ENCODE measurements at places on chromosomes 11 and 22. TPM values are rescaled to one million over a fixed set of nuclear protein-coding genes. Genes with fewer than 3 reads are reported as not detected.

DNA sequence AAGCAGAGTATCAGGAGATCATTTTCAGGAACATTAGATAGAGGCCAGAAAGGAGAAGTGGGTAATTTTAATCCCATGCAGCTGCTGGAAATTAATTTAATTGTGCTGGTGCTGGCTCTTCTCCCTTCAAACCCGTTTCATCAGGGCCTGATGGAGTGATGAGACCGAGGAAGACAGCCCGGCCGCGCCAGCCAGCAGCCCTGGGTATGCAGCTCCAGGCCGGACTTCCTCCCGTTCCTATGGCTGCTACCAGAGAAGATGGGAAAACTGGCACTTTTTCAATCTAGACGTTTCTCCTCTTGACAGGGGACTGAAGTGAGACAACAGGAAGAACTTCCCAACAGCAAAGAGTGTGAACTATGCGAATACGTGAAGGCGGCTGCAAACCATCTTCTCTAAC, 24.6 kb upstream of the ZBTB16 start:
- DNase-seq = no peak

The SBF2 gene
- 8.1 TPM for total RNA-seq

The MMP8 gene
- not detected for total RNA-seq

- DNase-seq = no peak
These were observed 20.0 kb downstream of the DTX4 start for GRCh38 chr11:59191890-59192289.

The NDUFS8 gene
- total RNA-seq = 108 TPM

The MMP27 gene
- total RNA-seq = not detected

DNA sequence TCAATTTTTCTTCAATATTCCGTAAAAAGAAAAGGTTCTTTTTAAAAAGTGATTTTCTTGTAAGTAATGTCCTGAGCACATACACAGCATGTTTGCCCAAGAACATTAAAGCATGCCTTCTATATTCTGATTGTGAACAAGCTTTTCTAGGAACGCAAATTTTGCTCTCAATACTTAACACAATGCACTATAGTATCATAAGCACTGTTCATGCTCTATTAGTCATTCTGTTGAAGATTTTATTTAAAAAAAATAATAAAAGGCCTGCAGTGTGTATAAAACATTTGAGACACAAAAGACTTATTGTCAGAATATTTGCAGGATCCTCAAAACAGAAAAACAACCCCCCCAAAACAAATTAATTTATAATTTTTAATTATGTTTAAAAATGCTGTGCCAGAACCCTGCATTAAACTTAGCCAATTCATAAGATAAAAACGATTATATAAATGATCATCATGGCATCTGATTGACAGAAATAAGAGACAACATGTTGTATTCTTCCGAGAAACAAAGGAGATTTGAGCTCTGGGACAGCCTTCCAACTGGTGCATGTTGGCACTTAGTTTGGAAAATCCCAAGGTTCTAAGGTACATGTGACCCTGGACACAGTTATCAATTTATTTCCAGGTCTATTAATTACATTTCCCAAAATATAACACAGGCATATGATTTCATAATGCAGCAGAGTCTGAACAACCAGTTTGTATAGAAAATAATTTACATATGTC, 13.1 kb downstream of the MTMR2 start:
- DNase-seq = no peak

The DDTL gene
- 2.8 TPM for total RNA-seq

DNA sequence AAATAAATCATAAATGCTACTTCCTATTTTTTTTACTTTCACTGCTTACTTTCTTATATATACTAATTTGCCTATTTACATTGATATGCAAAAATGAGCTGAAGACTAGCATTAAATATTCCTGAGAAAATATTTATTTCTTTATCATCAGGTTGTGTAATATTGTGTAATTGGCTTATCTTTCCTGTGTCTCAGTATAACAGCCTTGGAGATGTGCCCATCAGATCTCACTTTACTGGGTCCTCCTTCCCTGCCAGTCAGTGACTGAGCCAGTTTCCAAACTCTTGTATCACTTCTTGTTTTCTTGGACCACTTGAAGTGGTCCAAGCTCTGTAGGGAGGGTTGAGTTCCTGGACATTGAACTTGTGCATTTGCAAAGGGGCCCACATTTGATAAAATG, 900.0 kb downstream of the LUZP2 start:
- no peak for DNase-seq

Measured in activated CD4-positive, alpha-beta T cell treated with anti-CD3 and anti-CD28 coated beads for 36 hours (primary cell).